ENCODE measurements at places on chromosomes 11 and 22.

- no peak for DNase-seq
Observed at GRCh38 chr11:14315130-14315529, 43.9 kb downstream of the RRAS2 start.

DNA sequence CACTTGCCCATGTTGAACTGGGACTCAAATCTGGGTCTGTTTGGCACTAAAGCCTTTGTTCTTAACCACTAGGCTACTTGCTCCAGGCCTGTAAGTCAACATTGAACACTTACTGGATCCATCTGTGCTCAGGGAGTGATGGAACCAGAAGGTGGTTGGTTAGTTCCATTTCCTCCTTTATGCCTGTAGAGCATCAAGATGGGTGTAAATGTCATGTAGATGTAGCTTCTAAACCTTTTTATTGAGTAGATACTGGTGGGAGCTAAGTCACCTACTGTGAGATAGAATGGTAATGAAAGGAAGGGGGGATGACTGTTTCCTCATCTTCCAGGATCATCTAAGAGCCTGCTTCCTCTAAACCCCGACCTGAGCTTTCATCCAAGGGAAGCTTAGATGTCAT lies 38.6 kb upstream of the ALKBH3 start:
- DNase-seq = no peak

- DNase-seq = no peak
Observed at GRCh38 chr11:13681446-13681845, 13.0 kb downstream of the FAR1 start.

GRCh38 chr22:26679003-26679629 lies 21.7 kb downstream of the MIAT start:
- peak; percentile 67 for DNase-seq

- no peak for DNase-seq
Observed at GRCh38 chr11:116467823-116468222, 305.0 kb downstream of the BUD13 start.

DNA sequence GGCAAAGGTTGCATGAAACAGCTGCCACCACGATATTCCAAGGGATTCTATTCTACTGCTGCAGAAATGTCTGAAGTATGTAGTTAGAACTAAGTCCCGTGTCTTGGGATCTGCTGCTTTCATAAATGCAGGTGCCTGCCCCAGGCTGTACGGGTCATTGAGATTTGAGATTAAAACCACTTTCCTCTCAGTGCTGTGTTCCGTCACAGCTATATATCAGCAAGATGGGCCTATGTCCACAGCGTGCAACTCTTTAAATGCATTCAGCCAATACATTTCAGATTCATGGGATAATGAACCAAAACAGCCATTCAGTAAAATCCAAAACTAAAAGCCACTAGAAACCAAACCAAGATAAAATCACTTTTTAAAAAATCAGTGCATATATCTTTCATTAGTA lies 107.3 kb upstream of the LUZP2 start:
- DNase-seq = no peak

- no peak for DNase-seq
Observed at GRCh38 chr11:29051935-29052334, 943.7 kb downstream of the METTL15 start.

DNA sequence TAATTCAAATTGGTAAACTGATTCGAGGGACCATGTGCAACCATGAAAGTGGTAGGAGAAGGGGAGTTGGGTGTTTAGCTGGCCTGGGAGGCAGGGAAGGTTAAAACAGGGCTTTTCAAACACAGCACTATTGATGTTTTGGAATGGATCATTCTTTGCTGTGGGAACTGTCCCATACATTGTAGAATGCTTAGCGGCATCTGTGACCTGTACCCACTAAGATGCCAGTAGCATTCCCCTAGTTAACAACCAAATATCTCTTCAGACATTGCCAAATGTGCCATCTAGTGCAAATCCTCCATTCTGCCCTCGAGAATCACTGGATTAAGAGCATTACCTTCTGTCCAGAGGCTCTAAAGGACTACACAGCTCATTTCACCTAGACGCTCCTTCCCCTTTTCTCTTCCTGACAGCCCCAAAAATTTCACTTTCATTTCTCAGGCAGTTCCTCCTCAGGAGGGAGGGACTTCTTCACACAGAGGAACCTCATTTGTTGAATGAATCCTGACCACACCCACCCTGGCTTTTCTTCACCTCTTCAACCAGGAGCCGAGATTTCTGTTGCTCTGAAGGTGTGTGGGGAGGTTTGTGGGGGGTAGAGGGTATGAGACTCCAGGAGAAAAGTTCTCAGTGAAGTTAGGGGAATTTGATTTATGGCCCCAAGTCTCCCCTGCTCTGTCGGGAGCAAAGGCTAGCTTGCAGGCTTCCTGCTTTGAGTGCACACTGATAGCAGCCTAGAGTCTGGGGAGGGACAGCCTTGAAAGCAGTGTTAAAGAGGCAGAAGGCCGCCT lies at the start of gene TRIM34:
TSS of gene TRIM34 (plus strand) at position 513 of the 791 bp plus-strand sequence. CDS start 7,331 bp downstream, outside the sequence.
- peak; percentile 40 for DNase-seq

DNA sequence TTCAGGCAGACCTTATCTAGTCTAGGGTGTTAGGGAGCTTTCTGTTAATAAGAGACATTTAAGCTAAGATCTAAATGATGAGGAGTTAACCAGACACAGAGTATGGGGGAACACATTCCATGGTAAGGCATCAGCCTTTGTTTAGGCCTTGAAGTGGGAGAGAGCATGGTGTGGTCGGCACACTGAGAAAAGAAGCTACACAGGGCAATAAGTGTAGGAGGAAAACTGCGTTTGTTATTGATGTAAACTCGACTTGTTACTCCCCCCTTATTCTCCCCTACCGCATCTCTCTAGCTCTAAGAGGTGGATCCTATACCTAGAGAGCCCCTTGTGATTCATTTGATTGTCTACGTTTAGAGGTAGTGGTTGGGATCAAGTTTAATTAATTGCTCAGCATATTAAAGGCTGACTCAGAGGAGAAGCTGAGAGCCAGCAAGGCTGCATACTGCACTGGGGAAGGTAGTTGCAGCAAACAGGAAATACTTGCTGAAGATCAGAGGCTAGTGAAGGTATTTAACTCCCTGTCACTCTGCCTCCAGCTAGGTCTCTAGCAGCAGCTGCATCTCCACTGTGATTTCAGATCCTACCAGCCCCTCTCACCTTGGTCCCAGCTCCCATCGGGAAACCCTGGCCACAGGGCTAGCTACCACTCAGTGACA lies 86.8 kb upstream of the TEAD1 start:
- no peak for DNase-seq

DNA sequence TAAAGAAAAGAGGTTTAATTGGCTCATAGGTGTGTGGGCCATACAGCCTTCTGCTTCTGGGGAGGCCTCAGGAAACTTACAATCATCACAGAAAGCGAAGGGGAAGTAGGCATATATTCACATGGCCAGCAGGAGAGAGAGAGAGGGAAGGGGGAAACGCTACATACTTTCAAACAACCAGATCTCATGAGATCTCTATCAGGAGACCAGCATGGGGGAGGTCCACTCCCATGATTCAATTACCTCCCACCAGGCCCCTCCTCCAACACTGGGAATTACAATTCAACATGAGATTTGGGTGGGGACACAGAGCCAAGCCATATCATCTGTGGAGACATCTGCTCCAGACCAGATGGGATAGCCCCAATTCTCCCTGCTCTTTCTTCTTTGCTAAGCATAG lies 866.0 kb downstream of the BRD1 start:
- no peak for DNase-seq

- DNase-seq = no peak
Observed at GRCh38 chr22:25120093-25120561, 79.5 kb upstream of the CRYBB3 start.

DNA sequence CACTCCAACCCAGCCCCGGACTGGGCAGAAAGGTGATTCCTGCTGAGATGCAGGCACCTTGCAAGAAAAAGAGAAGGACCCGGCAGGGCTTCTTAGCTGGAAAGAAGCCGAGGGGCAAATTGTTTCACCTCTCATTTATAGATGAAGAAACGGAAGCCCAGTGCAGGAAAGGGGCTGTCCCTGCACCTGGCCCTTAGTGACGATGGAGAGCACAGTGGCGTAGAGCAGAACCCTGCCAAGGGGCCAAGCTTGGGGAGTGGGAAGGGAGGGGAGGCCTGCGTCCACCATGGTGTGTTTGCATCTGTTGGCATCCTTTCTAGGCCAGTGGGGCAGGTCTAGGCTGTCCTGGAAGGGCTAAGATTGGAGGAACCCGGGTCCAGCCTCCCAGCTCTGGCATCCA lies 7.8 kb upstream of the MS4A15 start:
- DNase-seq = no peak

DNA sequence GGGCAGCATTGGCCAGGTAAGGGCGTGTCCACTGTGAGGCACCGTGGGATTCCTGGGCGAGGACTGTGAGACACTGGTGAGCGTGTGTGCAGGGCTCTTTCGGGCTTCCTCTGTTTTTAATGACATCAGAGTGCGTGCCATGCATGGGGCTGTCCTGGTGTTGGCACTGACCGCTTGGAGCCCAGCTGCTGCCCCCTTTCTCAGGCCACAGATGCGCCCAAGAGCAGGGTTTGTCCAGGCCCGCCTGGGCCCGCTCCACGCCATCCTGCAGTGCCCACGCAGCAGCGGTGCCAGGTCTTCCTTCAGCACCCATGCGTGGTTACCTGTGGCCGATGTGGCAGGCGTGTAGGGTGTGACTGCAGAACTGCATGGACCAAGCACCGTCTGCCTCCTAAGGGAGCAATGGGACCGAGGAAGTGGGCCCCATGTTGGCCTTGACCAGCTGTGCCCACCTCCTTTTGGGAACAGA lies 72.3 kb upstream of the SEPTIN5 start:
- DNase-seq = no peak

GRCh38 chr11:118618991-118619375 lies 11.6 kb downstream of the PHLDB1 start:
- no peak for DNase-seq

- DNase-seq = no peak
Observed at GRCh38 chr22:50521710-50522109, 3.7 kb downstream of the SCO2 start.

DNA sequence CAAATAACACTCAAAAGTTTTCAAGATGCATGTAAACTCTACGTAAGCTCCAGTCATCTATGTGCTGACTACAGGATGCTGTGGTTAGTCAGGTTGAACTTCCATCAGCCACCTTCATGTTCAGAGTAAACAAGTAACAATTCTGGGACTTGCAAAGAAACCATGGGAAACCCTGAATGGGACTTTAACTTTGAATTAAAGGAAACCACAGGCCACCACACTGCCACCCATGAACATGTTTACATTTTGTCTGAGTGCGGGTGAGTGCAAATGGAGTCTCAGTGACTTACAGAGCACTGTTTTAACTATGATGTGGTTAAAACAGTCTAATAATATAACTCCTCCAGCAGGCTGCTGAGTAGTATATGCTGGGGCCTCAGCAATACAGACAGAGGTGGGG lies 12.9 kb upstream of the SYTL2 start:
- no peak for DNase-seq

- DNase-seq = no peak
Observed at GRCh38 chr11:20355221-20356219, 8.0 kb upstream of the HTATIP2 start.

GRCh38 chr11:5289696-5290095 lies 12.1 kb downstream of the OR51B4 start:
- DNase-seq = no peak

DNA sequence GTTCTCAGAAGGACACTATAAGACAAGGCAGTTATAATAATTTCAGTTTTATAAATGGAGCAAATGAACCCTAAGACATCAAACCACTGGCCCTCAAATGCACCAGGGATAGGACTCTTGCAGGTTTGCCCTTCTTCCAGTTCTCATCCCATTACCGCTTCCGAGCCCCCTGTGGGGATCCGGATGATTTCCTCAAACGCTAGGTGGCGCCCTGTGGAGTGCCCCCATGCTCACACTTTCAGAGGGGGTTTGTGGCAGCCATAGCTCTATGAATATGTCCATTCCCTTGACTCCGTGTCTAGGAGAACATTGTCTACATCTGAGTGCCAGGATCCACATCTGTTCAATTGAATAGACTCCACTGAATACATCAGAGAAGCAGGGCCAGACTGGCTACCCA lies 816.3 kb downstream of the NTM start:
- DNase-seq = no peak

- no peak for DNase-seq
Observed at GRCh38 chr11:35088226-35088625, 50.7 kb upstream of the CD44 start.

GRCh38 chr22:17773606-17774205 lies 563 bp downstream of the BID start:
- DNase-seq = peak; percentile 44

DNA sequence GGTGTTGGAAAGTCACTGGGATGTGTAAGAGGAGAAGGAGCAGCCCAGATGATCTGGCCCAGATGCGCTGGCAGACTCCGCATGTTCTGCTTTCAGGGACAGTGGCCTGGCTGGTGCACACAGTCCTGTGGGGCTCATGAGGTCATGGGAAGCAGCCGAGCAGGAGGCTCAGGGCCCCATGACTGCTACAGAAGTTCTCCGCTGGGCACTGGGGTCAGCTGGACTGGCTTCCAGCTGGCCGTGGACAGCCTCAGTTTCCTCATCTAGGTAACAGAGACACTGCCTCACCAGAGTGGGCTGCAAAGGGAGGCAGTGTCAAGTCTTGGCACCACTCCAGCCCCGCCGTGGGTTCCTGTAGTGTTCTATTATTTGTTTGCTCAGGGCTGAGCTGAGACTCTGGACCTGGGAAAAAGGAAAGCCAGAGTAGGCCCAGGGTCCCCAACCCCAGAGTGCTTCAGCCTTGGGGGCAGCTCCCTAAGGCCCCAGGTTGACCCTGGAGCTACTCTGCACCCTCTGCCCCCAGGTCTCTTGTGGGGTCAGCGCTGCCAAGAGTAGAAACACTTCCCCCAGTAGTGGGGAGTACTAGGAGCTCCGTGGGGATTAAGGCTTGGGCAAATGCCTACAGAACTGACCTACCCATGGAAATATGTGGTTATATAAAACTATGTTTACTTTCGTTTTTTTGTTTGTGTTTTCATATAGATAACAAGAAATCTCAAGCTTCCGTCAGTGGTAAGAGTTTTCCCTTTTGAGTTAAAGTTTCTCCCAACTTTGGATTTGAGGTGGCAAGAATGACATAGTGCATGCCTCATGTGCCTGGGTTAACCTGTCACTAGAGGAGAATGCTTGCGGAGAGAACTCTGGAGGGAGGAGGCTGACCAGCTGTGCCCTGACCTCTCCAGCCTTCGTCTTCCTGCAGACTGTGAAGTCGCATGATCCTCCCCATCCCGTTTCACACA lies 45.3 kb downstream of the MED15 start:
- no peak for DNase-seq

- DNase-seq = no peak
Observed at GRCh38 chr11:69173925-69174581, 18.3 kb downstream of the SMIM38 start.

- no peak for DNase-seq
Observed at GRCh38 chr11:99424313-99425084, 403.8 kb downstream of the CNTN5 start.

DNA sequence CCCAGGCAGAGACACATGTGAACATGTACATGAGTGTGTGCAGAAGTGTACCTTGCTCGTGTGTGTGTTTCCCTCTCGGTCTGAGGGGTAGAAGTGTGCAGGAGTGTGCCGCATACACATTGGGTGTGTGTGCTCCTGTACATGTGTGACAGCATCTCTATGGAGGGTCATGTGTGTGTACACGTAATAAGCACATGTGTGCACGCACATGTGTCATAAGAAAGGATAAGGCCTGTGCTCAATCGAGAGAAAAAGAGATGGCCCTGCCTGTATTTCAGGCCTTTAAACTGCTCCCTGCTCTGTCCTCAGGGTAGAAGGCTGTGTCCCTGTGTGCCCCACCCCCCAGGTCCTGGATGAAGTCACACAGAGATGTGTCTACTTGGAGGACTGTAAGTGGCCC lies 61.8 kb downstream of the OTOG start:
- no peak for DNase-seq
